ENCODE measurements at places on chromosomes 5 and 9. TPM values are rescaled to one million over a fixed set of nuclear protein-coding genes. Genes with fewer than 3 reads are reported as not detected.

CDX1 gene
- polyA plus RNA-seq = not detected

SPINK9 gene
- polyA plus RNA-seq = not detected

SPATA31D4 gene
- polyA plus RNA-seq = not detected

CERCAM gene
- 1.6 TPM for polyA plus RNA-seq

SPINK13 gene
- not detected for polyA plus RNA-seq

IFNA2 gene
- 0.22 TPM for polyA plus RNA-seq

MAP1B gene
- 658 TPM for polyA plus RNA-seq

PIP5K1B gene
- polyA plus RNA-seq = 47.0 TPM

SLC27A6 gene
- polyA plus RNA-seq = 7.9 TPM

CDC14B gene
- polyA plus RNA-seq = 4.8 TPM

ARID3C gene
- polyA plus RNA-seq = not detected

MLANA gene
- polyA plus RNA-seq = not detected

ISL1 gene
- not detected for polyA plus RNA-seq
